ELF-1 (cell line): ENCODE measurements at places on chromosomes 1 and 21.

- DNase-seq = peak; percentile 63
These were observed 2.8 kb upstream of the KRTAP10-5 start for GRCh38 chr21:44583089-44583799.

DNA sequence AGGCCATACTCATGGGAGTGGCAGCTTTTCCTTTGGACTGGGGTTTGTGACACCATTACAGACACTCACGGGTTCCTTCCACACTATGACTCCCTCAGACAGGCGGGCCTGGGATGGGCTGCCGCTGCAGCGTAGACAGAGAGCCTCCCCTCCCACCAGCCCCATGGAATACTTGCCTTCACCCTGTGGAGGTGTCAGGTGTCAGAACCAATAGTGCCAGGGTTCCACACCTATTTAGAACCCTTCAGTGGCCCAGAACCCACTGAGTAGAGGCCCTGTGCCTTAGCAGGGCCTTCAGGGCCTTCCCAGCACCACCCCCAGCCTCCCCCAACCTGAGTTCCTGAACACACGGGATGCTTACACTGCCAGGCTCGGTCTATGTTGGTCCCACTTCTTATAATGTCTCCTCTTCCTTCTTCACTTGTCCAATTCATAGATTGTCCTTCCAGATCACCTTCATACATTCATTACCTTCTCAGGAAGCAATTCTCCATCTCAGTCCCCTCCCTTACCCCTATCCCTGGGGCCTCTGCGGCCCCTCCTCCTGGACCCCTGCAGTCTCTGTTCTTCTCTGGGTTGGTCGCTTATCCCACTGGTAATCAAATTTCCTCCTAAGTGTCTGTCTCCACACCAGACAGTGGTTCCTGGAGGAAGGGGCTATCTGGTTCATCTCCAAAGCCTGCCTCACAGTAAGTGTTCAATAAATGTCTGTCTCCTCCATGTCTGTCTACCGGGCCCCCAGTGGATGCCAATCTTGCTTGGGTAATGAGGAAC is 1.4 kb upstream of the RHBG start:
- DNase-seq = no peak

- peak; percentile 19 for DNase-seq
These were observed 453.7 kb downstream of the TTLL7 start for GRCh38 chr1:83545066-83545862.

DNA sequence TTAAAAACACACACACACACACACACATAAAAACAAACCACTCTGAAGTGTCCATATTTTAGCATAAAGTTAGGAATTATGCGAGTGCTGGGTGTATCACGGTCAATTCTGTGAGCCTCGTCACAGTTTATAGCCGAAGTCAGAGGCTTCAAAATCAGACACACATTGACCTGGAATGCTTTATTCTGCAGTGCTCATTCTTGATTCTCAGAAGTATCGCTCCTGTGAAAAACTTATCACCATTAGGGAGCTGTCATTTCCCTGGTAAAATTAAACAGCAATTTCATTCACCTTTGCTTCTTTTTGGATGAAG is 8.7 kb upstream of the IRF2BP2 start:
- no peak for DNase-seq

DNA sequence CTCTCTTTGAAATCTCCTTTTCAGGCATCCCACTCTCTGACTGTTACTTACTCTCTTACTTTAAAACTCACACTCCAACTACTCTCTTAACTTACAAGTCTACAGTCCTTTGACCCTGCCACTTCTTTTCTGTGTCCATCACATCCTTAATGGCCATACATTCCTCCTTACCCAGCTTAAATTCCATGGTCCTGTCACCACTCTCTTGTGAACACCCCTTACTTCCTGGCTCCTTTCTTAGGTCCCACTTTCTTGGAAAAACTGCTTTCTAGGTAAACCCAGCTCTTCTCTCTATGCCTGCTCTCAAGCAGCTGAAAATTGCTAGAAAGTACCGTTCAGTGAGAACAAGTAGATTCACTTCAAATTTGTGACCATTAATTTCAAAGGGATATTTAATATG is 109.1 kb downstream of the OLFML2B start:
- DNase-seq = no peak

DNA sequence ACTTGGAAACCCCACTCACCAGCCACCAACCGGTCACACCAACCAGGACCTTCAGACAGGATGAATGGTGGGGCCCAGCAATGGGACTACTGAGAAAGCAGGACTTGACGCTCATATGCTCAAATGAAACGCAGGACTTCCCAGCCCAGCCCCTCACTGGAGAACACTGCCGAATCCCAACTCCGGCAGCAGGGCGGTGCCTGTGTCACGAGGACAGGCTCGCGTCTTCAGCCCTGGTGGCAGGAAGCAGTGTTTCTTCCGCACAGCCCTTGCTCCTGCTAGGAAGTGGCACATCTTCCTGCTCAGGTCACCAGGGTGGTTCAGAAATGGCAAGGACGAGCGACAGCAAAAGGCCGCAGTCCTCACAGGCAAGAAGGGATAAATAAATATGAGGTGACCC is 38.9 kb downstream of the CD58 start:
- DNase-seq = no peak
